ENCODE measurements at places on chromosomes 2 and 18. TPM values are rescaled to one million over a fixed set of nuclear protein-coding genes. Genes with fewer than 3 reads are reported as not detected.
A peak's percentile ranks its signal among the peaks of the same experiment; 100 is the strongest.

- H3K4me3 ChIP-seq, result no peak overlapping the region
- H3K36me3 ChIP-seq, result no peaks in the 10 kb centered on the region
- DNase-seq, result no peak
- H3K27ac ChIP-seq, result no peak overlapping the region
- no peaks in the 10 kb centered on the region for H3K4me1 ChIP-seq
- H3K27me3 ChIP-seq, result peaks cover 16% of the 10 kb centered on the region
Measured at GRCh38 chr2:104944495-104944894, 90.6 kb downstream of the POU3F3 start.

GRCh38 chr18:70289351-70290312, 787 bp downstream of the SOCS6 start:
- H3K27ac ChIP-seq, result peak overlapping the region; percentile 83
- DNase-seq, result peak; percentile 52
- peaks cover 23% of the 10 kb centered on the region for H3K4me1 ChIP-seq
- H3K36me3 ChIP-seq, result peaks cover 3% of the 10 kb centered on the region
- H3K27me3 ChIP-seq, result peaks cover 22% of the 10 kb centered on the region

GRCh38 chr2:180061546-180061945, 54.4 kb upstream of the CWC22 start:
- no peak overlapping the region for H3K4me3 ChIP-seq
- H3K27ac ChIP-seq, result no peak overlapping the region
- DNase-seq, result no peak
- H3K36me3 ChIP-seq, result no peaks in the 10 kb centered on the region
- no peaks in the 10 kb centered on the region for H3K4me1 ChIP-seq

- no peaks in the 10 kb centered on the region for H3K27me3 ChIP-seq
- H3K36me3 ChIP-seq, result no peaks in the 10 kb centered on the region
- H3K4me3 ChIP-seq, result no peak overlapping the region
- no peak for DNase-seq
- no peaks in the 10 kb centered on the region for H3K4me1 ChIP-seq
Measured at GRCh38 chr18:73408469-73408868, 540.7 kb upstream of the NETO1 start.

DNA sequence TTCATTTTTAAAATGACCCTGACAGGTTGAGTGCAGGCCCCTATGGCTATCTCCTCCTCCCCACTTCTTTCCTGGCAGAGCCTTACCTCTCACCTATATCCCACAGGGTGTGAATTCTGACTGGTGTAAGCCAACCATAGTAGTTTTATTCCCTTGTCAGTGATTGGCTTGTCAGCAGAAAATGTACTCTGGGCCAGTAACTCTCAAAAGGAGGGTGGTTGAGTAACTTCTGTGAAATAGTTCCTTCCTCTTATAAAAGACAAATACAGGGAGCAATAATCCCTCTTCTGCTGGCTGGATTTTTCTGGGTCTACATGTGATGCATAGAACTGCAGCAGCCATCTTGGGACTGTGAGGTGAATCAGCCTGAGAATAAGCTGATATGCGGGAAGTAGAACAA, 83.4 kb downstream of the RAPH1 start:
- no peak for DNase-seq
- no peak overlapping the region for H3K4me3 ChIP-seq
- H3K27me3 ChIP-seq, result no peaks in the 10 kb centered on the region
- H3K27ac ChIP-seq, result no peak overlapping the region

GRCh38 chr2:146931109-146931508, 913.7 kb upstream of the ACVR2A start:
- no peaks in the 10 kb centered on the region for H3K36me3 ChIP-seq
- H3K4me1 ChIP-seq, result no peaks in the 10 kb centered on the region
- DNase-seq, result no peak
- no peaks in the 10 kb centered on the region for H3K27me3 ChIP-seq
- no peak overlapping the region for H3K4me3 ChIP-seq
- H3K27ac ChIP-seq, result no peak overlapping the region

DNA sequence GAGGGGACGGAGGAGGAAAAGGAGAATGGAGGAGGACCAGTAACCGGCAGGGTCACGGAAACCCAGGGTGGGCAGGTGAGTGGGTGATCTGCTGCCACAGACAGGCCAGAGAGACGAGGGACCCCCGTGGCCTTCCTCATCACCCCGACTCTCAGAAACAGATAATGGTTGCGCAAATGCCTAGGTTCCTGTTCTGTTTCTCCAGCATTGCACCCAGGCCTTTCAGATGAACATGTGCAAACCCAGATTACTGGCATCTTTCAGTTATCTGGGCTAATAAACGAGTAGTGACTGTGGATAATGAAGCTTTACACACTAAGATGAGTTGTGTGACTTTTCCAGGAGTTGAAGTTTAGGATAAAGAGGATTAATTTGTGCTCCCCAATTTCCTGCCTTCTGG, 46.5 kb downstream of the TET3 start:
- peaks cover 73% of the 10 kb centered on the region for H3K4me1 ChIP-seq
- no peak for DNase-seq
- peak overlapping the region; percentile 67 for H3K4me3 ChIP-seq
- H3K27ac ChIP-seq, result peak overlapping the region; percentile 85
- H3K27me3 ChIP-seq, result no peaks in the 10 kb centered on the region

DNA sequence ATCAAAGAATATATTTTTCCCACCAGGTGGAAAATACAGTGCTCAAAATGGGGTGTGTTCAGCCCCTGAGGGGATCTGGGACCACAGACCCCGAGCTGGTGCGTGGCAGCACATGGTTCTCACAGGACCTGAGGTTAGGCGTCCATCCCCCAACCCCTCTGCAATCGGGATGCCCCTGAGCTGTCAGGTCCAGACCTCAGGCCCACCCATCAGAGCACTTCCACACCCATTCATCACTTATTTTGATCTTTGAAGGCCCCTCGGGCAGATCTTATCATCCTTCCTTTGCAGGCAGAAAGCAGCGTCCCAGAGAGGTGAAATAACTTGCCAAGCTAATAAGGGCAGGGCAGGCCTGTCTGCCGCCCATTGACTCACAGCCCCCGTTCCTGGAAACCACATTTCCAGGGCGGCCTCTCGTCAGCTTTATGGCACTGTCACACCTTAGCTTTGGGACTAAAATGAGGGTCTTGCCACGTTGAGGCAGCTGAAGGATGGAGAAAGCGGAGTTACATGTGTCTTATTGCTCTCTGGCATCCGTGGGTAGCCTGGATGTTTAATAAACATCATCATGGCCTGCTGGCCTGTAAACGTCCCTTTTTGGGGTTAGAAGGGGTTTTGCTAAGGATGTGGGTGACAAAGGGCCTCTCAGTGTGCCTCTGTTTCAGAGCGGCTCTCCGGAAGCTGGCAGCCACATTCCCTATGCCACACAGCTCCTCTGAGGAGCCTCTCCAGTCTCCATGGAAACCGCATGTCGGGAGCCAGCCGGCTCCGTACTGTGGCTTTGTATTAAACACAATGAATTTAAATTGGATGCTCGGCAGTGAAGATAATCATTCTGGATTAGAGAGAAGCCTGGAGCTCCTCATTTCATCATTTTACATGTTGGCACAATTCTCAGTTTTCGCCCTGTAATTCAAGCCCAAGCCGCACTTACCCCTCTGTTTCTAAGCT, 58.3 kb upstream of the MAPRE3 start:
- DNase-seq, result no peak
- peaks cover 12% of the 10 kb centered on the region for H3K27me3 ChIP-seq
- no peak overlapping the region for H3K27ac ChIP-seq
- no peaks in the 10 kb centered on the region for H3K36me3 ChIP-seq

Gene FLACC1
- 0.72 TPM for total RNA-seq

- no peak overlapping the region for H3K27ac ChIP-seq
- H3K36me3 ChIP-seq, result peaks cover 8% of the 10 kb centered on the region
- no peak for DNase-seq
- H3K4me3 ChIP-seq, result no peak overlapping the region
- no peaks in the 10 kb centered on the region for H3K4me1 ChIP-seq
Measured at GRCh38 chr18:36947820-36948348, 119.0 kb downstream of the KIAA1328 start.

DNA sequence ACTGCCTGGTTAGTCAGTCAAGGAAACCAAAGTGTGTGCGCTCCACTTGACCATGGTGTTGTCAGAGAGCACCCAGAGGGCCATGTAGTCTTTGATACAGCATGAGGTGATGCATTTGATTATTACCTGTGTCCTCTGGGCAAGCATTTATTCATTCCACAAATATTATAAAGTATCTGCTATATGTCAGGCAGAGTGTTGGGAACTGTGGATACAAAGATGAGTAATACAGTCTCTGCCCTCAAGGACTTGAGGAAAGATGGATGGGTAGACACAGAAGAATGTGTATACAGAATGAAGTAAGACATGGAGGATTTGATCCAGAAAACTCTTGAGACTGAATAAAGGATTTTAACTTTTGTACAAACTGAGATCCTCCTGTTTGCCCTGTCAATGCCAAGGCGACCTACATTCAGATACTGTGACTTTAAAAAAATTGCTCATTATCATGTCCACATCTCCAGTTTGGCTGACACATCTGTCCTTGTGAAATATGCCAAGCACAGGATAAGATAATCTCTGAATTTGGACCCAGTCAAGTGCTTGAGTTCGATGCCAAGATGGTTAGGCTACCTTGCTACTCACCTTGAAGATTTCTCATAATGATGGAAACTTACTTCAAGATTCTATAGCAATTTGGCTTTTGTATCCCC, 50.8 kb downstream of the ACYP2 start:
- peaks cover 5% of the 10 kb centered on the region for H3K36me3 ChIP-seq
- H3K4me1 ChIP-seq, result no peaks in the 10 kb centered on the region
- no peak overlapping the region for H3K27ac ChIP-seq
- DNase-seq, result no peak
- H3K27me3 ChIP-seq, result no peaks in the 10 kb centered on the region

DNA sequence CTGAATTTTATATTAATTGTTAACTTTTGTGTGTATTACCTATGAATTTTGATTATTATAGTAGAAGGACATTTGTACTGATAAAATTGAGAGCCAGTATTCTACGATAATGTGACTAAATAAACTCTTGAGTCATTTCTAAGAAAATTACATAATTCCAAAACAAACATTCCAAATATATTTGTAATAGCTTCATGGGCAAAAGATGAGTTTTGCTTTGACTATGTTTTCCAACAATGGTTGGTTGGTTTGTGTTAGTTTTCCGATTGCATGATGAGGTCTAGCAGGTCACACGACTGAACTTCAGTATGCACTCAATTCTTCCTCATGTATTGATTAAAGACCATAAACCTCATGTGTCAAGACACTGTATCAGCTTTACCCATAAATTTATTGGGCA, 71.7 kb upstream of the WDR75 start:
- no peaks in the 10 kb centered on the region for H3K27me3 ChIP-seq
- H3K36me3 ChIP-seq, result no peaks in the 10 kb centered on the region
- H3K4me1 ChIP-seq, result peaks cover 4% of the 10 kb centered on the region
- DNase-seq, result no peak
- H3K4me3 ChIP-seq, result no peak overlapping the region

Gene HAT1
- total RNA-seq, result 88.5 TPM

Gene RGPD3
- 0.14 TPM for total RNA-seq

Gene TRIM43
- total RNA-seq, result not detected

Gene PIEZO2
- total RNA-seq, result not detected

Gene MATN3
- not detected for total RNA-seq

DNA sequence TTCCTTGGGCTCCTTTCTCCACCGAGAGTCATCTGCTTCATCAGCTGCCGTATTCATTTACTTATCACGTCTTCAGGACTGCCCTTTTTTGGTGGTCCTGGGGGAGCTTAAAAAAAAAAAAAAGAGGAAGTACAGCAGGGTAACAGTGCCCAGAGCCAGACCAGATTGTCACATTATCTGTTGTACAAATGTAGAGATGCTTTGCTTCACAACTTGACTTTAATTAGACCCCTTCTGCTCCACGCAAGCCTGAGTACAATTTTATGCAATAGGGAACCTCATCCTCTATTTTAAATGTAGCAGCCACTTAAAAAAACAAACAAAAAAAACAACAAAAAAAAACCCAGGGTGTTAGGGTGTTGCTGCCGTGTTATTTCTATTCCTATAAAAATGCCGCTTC, 128.3 kb downstream of the PRPF40A start:
- no peak overlapping the region for H3K4me3 ChIP-seq
- DNase-seq, result no peak
- H3K4me1 ChIP-seq, result peaks cover 16% of the 10 kb centered on the region
- no peak overlapping the region for H3K27ac ChIP-seq
- H3K27me3 ChIP-seq, result peaks cover 8% of the 10 kb centered on the region

DNA sequence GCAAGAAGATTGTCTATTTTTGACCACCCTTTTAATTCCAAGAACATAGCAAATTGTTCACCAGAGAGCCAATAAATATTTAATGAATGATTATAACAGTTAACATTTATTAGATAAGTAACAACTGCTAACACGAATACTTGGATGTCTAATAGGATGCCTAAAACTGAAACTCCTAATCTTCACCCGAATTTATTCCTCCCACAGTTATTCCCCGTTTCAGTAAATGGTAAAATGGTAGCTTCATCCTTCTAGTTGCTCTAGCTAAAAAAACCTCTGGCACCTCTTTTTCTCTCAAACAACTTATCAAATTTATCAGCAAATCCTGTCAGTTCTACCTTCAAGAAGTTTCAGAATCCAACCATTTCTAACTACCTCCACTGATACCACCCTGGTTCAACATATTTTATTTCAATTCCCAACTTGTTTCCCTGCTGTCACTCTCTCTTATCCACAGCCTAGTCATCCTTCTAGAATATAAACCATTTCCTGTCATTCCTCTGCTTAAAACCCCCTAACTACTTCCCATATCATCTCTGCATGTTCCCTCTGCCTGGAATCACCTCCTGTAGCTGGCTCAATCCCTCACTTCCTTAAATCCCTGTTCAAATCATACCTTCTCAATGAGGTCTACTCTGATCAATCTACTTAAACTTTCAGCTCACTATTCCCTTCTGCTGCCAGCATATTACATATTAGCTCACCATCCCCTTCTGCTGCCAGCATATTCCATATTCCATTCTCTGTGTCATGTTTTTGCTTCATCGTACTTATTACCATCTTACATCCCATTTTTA, 93.8 kb downstream of the ROCK2 start:
- H3K4me1 ChIP-seq, result peaks cover 3% of the 10 kb centered on the region
- peaks cover 13% of the 10 kb centered on the region for H3K36me3 ChIP-seq
- no peaks in the 10 kb centered on the region for H3K27me3 ChIP-seq

- no peak overlapping the region for H3K27ac ChIP-seq
- H3K36me3 ChIP-seq, result no peaks in the 10 kb centered on the region
- H3K27me3 ChIP-seq, result peaks cover 4% of the 10 kb centered on the region
- no peaks in the 10 kb centered on the region for H3K4me1 ChIP-seq
- no peak for DNase-seq
Measured at GRCh38 chr2:236334122-236334876, 70.1 kb upstream of the ASB18 start.

- no peaks in the 10 kb centered on the region for H3K27me3 ChIP-seq
- no peaks in the 10 kb centered on the region for H3K36me3 ChIP-seq
- H3K27ac ChIP-seq, result no peak overlapping the region
- no peaks in the 10 kb centered on the region for H3K4me1 ChIP-seq
- no peak for DNase-seq
- no peak overlapping the region for H3K4me3 ChIP-seq
Measured at GRCh38 chr2:77807531-77808215, 285.5 kb upstream of the LRRTM4 start.

Data from activated CD4-positive, alpha-beta T cell treated with anti-CD3 and anti-CD28 coated beads for 36 hours (primary cell).